ENCODE measurements at places on chromosomes 1 and 21. TPM values are rescaled to one million over a fixed set of nuclear protein-coding genes. Genes with fewer than 3 reads are reported as not detected.

Gene C8A
- total RNA-seq, result not detected

Gene NPPA
- 8.4 TPM for total RNA-seq

Gene CTSK
- 35.5 TPM for total RNA-seq

Gene S100A14
- 112 TPM for total RNA-seq

DNA sequence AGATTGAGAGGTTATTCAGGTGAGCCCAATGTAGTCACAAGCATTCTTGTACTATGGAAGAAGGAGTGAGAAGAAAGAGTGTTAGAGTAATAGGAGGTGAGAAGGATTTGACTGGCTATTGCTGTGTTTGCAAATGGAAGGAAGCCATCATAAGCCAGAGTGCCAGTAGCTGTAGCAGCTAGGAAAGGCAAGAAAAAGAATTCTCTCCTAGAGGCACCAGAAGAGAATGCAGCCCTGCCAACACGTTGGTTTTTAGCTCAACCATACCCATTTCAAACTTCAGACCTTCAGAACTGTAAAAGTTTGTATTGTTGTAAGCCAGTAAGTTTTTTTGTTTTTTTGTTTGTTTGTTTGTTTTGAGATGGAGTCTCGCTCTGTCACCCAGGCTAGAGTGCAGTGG lies 8.9 kb upstream of the IL12RB2 start:
- H3K36me3 ChIP-seq, result no peaks in the 10 kb centered on the region
- no peak overlapping the region for H3K27ac ChIP-seq
- no peaks in the 10 kb centered on the region for H3K27me3 ChIP-seq

Measured in upper lobe of right lung (tissue), 1 donor.